Mesenteric fat pad (tissue), 1 donor: ENCODE measurements at places on chromosomes 2 and 18. TPM values are rescaled to one million over a fixed set of nuclear protein-coding genes. Genes with fewer than 3 reads are reported as not detected.
A peak's percentile ranks its signal among the peaks of the same experiment; 100 is the strongest.

GRCh38 chr2:196284866-196285557 is 113.6 kb upstream of the STK17B start:
- DNase-seq, result no peak

GRCh38 chr2:23835988-23836387 is 90.9 kb downstream of the ATAD2B start:
- no peak for DNase-seq

- DNase-seq, result no peak
Measured at GRCh38 chr2:164606557-164606956, 14.7 kb downstream of the GRB14 start.

DNA sequence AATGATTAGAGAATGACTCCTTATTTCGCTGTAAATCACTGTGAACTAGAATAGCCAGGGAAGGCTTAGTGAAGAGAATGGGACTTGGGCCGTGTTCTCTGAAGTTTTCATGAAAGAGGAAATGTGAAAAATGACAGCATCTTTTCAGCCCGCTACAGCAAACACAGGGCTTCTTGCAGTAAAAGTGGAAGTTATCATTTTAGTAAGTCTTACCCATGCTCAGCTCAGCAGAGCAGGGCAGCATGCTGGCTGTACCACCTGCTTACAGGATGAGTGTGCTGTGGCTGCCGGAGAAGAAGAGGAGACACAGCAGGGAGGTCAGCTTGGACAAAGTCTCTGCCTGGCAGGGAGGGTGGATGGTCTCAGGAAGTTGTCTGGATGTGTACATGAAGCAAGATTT is 300.7 kb upstream of the DLGAP1 start:
- no peak for DNase-seq

DNA sequence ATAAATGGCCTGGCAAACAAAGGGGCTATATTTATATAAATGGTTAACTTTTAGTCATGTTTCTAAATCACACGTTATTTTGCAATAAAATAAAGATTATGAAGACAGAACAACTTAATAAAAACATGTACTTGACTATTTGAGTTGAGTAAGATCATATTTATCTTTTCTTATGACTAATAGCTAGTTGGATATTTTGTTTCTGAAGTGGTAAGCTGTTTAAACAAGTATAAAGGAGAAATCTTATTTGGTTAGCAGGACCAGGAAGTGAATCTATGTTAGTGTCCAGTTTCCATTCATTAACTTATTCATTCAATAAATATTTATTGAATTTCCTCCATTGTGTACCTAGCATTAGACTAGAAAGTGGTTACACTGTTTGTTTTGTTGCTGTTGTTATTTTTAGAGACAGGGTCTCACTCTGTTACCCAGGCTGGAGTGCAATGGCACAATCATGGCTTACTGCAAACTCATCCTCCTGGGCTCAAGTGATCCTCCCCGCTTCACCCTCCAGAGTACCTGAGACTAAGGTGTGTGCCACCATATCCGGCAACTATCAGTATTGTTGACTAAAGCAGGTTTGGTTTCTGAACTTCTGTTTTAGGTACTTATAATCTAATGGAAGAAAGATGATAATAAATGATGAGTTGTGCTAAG is 312.6 kb downstream of the DPP10 start:
- DNase-seq, result no peak

DNA sequence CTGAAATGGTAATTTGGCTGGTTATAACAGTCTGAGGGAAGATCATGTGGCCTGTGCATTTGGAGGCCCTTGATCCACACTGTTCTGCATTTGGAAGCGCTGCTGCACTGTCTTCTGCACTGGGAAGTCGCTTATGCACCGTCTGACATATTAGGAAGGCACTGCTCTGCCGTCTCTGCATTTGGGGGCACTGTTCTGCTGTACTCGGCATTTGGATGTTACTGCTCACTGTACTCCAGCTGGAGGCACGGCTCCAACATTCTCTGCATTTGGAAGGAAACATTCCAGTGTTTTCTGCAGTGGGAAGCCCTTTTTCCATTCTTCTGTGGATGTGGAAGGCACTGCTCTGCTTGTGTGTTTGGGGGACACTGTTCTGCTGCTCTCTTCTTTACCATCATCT is 9.6 kb upstream of the PROM2 start:
- DNase-seq, result no peak

DNA sequence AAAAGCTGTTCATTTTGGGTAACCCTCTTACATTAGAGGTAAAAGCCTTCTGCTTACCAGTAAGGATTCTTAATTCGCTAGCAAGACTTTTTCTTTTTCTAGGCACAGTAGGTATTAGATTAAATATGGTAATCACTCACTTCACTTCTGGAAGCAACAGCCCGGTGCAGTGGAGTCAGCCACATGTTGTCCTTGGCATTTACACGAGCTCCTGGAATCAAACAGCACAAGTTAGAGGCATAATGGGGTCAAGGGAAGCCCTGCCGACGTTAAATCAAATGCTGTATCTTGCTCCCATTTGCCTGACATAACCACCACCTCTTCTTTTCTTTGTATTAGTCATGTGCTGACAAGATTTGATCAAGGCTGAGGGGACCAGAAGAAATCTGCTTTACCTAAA is 174.1 kb downstream of the ANKRD44 start:
- no peak for DNase-seq

- no peak for DNase-seq
Measured at GRCh38 chr2:12723736-12724463, 7.2 kb downstream of the TRIB2 start.

DNA sequence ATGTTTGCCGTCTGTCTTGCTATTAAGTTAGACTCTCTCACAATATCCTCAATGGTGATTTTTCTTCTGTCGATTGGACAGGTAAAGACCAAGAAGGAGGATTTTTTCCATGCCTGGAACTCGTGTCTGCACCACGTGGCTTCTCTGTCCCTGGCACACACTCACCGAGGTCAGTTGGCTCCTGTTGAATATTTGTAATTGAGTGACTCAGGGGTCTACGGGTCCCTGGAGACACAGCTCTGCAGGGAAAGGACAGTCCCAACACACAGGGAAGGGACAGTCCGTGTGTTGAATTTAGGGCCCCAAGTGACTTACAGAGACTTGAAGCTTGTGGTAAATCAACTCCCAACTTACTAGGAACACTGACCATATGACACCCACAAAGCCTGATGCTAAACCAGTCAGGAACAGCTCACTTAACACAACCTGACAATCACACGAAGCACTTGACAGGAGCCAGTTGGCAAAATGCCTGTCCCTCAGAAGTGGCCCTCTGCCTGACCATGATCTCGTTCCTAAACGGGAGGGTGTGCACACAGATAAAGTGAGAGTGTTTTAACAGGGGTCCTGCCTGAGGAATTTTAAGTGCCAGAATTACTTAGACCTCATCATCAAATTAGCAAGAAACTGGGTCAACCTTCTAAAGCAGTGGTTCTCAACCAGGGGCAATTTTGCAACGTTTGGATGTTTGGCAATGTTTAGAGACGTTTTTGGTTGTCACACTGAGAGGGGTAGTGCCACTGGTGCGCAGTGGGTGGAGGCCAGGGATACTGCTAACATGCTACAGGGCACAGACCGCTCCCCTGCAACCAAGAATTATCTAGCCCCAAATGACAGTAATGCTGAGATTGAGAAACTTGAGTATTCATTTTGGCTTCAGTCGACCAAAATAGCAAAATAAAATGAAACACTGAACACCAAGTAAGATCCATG is 88.9 kb upstream of the BCL2L11 start:
- peak; percentile 67 for DNase-seq

DNA sequence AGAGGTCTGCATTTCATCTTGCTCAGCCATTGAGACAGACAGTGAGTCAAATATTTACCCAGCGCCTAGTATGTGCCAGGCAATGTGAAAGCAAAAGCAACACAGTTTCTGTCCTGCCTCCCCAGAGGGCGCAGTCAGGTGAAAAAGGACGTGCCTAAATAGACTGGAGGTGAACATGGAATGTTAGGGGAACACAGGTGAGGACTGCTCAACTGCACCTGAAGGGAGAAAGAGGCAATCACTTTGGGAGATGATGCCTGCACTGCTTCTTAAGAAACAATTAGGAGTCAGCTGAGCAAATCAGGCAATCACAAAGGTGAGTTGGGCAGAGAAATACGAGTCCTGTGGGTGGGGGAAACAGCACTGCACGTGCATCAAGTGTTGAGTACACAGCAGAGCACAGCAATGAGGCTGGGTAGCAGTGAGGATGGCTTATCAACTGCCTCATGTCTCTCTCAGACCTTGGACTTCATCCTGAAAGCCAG is 218.3 kb upstream of the SMAD7 start:
- no peak for DNase-seq

GRCh38 chr18:2971741-2972552 is 41.0 kb downstream of the LPIN2 start:
- no peak for DNase-seq

- DNase-seq, result no peak
Measured at GRCh38 chr2:191995285-191995684, 148.4 kb upstream of the CAVIN2 start.

GRCh38 chr2:177465400-177466138 is 73.0 kb downstream of the AGPS start:
- DNase-seq, result no peak

- no peak for DNase-seq
Measured at GRCh38 chr2:196331851-196332250, 160.5 kb upstream of the STK17B start.

- DNase-seq, result no peak
Measured at GRCh38 chr18:3758531-3758930, 308.6 kb downstream of the TGIF1 start.

GRCh38 chr2:23351388-23352141 is 33.4 kb upstream of the KLHL29 start:
- DNase-seq, result peak; percentile 93

DNA sequence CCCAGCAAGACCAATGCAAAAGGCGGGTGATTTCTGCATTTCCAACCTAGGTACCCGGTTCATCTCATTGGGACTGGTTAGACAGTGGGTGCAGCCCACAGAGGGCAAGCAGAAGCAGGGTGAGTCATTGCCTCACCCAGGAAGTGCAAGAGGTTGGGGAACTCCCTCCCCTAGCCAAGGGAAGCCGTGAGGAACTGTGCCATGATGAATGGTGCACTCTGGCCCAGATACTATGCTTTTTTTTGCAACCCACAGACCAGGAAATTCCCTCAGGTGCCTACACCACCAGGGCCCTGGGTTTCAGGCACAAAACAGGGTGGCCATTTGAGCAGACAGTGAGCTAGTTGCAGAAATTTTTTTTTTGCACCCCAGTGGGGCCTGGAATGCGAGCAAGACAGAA is 662.6 kb upstream of the ACVR2A start:
- no peak for DNase-seq

GRCh38 chr2:212732860-212733259 is 194.3 kb upstream of the ERBB4 start:
- no peak for DNase-seq

- DNase-seq, result no peak
Measured at GRCh38 chr18:9609190-9609589, 5.2 kb downstream of the PPP4R1 start.

- DNase-seq, result peak; percentile 18
Measured at GRCh38 chr2:236204953-236205352, 36.8 kb upstream of the GBX2 start.

ACADL gene
- total RNA-seq, result 10.9 TPM

GALNT5 gene
- total RNA-seq, result not detected

C1QL2 gene
- not detected for total RNA-seq

NEU2 gene
- not detected for total RNA-seq

HAUS1 gene
- total RNA-seq, result 13.0 TPM

POTEI gene
- total RNA-seq, result not detected

KCNIP3 gene
- total RNA-seq, result 3.8 TPM

RIT2 gene
- total RNA-seq, result not detected

CYTIP gene
- 16.0 TPM for total RNA-seq

POTEC gene
- total RNA-seq, result not detected

OTOS gene
- not detected for total RNA-seq

PTPRM gene
- 133 TPM for total RNA-seq

ATP9B gene
- 28.3 TPM for total RNA-seq

OR6B2 gene
- total RNA-seq, result not detected
